ENCODE measurements at places on chromosomes 2 and 18.

DNA sequence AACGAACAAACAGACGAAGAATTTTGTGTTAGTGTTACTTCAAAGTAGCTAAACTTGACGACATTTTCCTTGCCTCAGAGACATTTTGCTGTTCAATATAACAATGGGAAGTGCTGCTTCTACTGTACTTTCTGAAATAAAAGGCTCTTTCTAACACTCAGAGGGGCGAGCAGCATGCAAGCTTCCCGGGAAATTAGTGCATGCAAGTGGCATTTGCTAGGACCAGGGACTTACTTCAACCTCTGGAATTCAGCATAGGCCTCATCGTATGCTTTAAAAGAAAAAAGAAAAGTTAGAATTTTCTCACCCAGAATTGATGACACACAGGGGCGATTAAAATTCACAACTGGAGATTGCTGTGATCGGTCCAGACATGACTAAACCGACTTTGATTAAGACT, 62.5 kb upstream of the LPIN2 start:
- no peak for DNase-seq

GRCh38 chr2:88055371-88056128, at the start of gene KRCC1:
Gene KRCC1 (minus strand): TSS chr2:88055783. CDS start chr2:88028563, 27,220 bp downstream.
- peak; percentile 98 for DNase-seq

DNA sequence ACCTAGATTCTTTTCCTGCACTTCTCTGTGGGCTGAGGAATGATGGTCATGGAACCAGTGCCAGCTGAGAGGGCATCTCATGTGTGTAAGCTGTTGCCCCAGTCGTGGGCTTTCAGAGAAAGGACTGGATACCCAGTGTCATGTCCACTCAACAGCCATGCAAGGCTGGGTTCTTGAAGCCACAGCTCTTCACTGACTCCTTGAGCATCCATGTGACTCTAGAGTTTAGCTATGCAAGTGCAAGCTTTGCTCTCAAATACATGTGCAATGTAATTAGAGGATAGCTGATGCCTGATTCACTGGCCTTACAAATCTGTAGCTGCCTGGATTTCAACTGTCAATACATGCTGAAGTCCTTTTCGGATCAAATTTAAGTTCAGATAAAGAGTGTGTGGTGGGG, 46.8 kb upstream of the EML6 start:
- DNase-seq = no peak

DNA sequence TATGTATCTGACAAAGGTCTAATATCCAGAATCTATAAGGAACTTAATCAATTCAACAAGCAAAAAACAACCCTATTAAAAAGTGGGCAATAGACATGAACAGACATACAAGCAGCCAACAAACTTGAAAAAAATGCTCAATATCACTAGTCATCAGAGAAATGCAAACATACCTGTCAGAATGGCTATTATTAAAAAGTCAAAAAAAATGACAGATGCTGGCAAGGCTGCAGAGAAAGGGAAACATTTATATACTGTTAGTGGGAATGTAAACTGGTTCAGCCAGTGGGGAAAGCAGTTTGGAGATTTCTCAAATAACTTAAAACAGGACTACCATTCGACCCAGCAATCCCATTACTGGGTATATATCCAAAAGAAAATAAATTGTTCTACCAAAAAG, 21.6 kb downstream of the SESTD1 start:
- no peak for DNase-seq

DNA sequence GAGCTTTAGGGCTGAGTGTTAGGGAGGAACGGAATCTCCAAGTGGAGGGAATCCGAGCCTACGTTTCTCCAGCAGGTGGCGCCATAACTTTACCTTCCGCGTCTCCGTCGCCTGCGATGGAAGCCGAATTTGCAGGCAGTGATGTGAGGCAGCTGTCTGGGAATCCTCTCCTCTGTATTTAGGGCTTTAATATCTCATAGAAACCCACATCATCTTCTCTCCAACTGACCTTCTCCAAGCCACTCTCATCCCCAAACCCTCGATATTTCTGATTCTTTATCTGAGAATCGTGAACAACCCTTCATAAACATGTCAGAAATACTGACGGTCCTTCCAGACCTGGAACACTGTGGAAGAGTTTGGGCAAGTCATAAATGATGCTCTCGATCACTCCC, 27.5 kb downstream of the SIX2 start:
- DNase-seq = peak; percentile 88

Measured in suppressor macrophage (primary cell).